ENCODE measurements at places on chromosomes 11 and 22.
A peak's percentile ranks its signal among the peaks of the same experiment; 100 is the strongest.

DNA sequence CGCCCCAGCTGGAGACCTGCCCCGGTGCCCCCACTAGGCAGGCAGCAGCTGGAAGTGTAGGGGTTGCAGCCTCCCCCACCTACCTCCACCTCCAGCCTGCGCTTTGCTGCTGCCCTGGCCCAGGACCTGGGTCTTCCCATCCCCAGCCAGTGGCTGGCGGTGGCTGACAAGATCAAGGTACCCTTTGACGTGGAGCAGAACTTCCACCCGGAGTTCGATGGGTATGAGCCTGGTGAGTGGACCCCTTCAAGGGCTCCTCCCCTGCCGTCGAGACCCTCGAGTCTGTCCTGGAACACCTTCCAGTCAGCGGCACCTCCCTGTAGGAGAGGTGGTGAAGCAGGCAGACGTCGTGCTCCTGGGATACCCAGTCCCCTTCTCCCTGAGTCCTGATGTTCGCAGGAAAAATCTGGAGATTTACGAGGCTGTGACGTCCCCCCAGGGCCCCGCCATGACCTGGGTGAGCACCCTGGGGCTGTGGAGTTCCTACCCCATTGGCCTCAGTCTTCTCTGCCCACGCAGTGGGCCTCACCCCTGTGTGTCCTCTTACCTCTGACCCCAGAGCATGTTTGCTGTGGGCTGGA is 4.4 kb downstream of the PGGHG start:
- DNase-seq = no peak

DNA sequence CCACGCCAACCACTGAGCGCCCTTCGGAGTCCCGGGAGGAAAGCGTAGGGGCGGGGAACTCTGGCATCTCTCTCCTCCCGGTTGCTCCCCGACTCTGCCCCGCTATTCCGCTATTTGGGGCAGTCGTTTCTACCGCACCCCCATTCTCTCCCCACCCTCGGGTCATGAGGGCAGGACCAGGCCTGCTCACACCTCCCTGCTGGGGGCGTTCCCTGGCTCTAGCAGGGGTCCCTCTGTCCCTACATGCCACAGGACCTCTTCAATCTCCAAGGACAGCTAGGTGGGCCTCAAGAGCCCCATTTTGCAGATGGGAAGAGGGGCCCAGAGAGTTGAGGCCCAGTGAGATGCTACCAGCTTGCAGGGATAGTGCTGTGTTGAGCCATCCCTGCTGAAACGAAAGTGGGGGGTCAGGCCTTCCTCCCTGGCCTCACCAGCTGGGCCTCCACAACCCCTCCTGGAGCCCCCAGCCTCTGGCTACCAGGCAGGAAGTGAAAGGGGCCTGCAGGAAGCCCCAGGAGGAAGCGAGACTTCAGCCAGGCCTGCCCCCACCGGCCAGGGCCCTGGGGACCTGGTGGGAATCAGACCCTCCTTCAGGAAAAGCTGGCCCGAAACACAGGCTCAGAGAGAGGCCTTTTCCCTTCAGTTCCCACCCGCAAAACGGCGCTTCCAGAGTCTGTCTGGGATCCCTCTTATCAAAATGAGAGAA is 5.5 kb upstream of the SHISA8 start:
- DNase-seq = no peak

GRCh38 chr11:17528906-17529843 is 15.0 kb downstream of the USH1C start:
- DNase-seq = no peak

DNA sequence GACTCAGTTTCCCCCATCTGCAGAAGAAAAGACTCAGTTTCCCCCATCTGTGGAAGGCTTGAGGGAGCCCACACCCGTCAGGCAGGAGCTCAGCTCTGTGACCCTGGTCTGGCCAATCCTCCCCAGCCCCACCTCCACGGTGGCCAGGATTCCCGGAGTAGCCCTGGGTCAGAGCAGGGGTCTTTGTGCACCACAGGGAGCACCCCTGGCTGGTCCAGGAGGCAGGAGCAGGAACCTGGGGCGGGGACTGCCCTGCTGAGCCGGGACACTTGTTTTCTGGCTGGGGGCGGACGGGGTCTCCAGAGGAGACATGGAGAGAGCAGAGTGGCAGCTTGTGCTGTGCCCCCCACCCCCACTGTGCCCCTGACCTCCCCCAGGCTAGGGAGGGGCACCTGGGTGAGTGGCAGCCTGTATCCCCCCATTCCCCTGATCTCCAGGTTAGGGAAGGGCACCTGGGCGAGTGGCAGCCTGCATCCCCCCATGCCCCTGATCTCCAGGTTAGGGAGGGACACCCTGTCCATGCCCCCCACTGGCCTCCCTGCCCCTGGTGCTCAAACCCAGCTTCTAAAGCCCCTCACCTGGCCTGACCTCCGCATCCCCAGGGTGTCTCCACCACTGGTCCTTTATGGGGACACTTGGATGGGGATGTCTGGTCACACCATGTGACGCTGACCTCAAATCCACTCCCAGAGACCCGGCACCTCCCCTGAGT is 18.8 kb downstream of the IL17REL start:
- DNase-seq = no peak

DNA sequence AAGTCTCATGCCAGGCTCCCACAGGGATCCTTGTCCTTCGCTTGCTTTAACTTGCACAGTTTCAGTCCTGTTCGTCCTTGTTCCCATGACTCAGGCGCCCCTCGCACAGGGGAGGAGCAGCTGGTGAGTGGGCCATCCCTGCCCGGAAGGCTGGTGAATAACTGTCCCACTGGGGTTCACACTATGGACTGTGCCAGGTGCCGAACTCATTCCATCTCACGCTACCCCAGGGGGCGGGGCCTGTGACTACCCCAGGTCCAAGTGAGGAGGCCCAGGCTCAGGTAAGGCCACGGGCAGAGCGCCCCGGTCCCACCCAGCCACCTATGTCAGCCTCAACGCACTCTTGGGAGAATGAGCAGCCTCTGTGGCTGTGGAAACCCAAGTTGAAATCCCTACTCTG is 7.2 kb upstream of the CARD10 start:
- peak; percentile 97 for DNase-seq

GRCh38 chr11:75996523-75997442 is 181.8 kb downstream of the UVRAG start:
- DNase-seq = no peak

- DNase-seq = no peak
Observed at GRCh38 chr11:69604055-69604454, 36.9 kb upstream of the CCND1 start.

GRCh38 chr22:33920197-33920540 is at the start of gene LARGE1:
Gene LARGE1 (minus strand): TSS chr22:33920476.
- no peak for DNase-seq

GRCh38 chr11:43930868-43931716 is 11.3 kb upstream of the C11orf96 start:
- DNase-seq = no peak

DNA sequence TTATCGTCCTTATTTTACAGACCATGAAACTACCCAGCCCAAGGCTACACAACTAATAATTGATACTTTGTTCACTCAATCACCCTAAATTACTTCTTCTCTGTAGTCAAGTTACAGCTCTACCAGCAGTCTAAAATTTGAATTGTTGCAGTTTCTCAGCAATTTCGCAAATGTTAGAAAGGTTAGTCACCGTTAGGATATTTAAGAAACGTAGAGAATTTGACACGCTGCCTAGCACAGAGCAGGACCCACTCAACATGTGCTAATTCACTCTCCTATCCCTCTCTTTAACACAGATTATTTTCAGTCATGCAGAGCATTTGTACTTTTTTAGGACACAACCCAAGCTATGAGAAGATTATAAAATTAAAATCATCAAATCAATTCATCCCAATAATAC is 771.1 kb upstream of the LUZP2 start:
- no peak for DNase-seq

DNA sequence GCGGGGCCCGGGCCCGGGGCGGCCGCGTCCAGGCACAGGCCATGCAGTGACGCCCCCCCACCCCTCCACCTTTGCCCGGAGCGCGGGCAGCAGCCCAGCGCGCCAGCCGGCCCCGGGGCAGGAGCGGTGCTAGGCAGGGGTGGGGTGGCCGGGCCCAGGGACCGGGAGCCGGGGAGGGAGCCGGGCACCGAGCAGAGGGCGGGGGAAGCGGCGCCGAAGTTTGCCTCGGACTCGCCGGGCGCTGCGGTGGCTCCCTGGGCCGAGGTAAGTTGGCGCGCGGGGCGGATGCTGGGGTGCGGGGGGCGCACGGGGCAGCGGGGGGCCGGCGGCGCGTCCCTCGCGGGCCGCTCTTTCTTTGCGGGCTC is 332 bp downstream of the TEAD1 start:
- no peak for DNase-seq

DNA sequence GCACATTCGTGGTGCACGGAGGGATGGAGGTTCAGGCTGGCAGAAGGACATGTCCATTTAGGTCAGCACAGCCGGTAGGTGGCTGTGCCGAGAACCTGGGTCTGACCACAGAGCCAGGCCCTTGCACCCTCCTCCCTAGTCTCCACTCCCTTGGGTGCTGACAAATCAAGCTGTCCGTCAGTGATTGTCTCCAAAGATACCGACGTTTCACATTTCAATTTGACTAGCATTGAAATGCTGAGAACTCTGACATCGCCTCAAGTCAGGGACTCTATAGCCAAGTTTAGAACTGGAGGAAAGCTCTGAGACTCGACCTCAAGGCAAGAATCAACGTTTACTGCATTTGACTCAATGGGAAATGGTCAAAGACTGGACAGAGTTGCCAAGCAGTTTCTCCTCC is 1321.1 kb downstream of the TBC1D22A start:
- DNase-seq = no peak

DNA sequence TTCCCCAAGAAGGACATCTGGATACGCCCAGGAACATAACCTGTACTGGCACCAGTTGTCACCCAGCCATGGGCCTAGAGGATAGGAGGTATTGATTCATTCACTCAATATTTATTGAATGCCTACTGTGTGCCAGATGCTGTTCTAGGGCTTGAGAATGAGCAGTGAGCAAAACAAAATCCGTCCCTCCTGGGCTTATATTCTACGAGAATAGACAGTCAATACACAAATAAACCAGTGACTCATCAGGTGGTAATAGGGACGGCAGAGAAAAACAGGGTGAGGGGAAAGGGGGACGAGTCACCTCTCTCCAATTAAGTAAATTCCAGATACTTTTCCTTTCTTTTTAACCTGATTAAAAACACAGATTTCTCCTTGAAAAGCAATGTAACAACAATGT is 103.5 kb downstream of the MICAL2 start:
- peak; percentile 74 for DNase-seq

All from bronchial epithelial cell (primary cell).